Right ventricle myocardium inferior (tissue), 1 donor: ENCODE measurements at places on chromosomes 2 and 18. TPM values are rescaled to one million over a fixed set of nuclear protein-coding genes. Genes with fewer than 3 reads are reported as not detected.

Gene RAPGEF4
- 9.0 TPM for total RNA-seq

Gene SIGLEC15
- not detected for total RNA-seq

Gene UGT1A5
- total RNA-seq, result not detected

Gene CNRIP1
- total RNA-seq, result 12.5 TPM

Gene CRYGC
- not detected for total RNA-seq

- DNase-seq, result no peak
Measured at GRCh38 chr2:8855010-8855409, 17.6 kb upstream of the KIDINS220 start.

- no peak for DNase-seq
Measured at GRCh38 chr2:9146646-9147045, 60.0 kb upstream of the ASAP2 start.

- no peak for DNase-seq
Measured at GRCh38 chr2:193774166-193774565, 1579.4 kb upstream of the TMEFF2 start.

DNA sequence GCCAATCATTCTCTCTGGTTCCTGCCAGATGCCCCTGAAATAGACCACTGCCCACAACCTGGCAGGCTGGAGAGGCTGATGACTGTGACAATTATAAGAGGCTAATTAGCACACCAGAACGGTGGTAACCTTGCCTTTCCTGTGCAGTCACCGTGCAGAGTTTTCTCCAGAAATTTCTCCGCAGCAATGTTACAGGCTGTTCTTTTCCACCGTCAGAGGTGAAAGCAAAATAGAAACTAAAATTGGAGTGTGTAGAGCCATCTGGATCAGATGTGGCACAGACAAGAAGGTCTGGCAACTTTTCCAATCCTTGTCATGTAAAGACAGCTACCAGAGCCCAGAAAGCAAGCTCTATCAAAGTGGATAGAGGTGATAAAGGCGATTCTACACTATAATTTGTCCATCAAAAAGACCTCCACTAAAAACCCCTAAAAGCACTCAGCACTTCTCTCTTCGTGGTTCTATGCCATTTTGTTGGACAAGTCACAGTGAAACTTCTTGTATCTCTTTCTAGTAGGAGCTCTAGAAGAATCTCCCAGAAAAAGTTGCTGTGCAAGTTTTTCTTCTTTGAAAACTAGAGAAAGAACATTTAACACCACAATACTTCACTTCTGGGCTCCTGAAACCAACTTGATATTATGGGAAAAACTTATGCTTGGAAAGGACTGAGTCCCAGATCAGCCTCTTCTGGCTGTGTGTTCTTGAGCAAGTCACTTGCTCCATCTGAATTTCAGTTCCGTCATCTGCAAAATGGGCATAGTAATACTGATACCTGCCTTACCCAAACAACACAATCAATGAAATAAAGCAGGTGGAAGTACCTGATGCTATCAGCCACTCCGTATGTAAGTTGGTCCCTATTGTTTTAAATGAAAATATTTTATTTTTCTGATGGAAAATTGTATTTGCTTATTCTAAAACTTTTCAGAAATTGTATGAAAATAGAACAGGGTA, 295.6 kb upstream of the DLGAP1 start:
- no peak for DNase-seq

DNA sequence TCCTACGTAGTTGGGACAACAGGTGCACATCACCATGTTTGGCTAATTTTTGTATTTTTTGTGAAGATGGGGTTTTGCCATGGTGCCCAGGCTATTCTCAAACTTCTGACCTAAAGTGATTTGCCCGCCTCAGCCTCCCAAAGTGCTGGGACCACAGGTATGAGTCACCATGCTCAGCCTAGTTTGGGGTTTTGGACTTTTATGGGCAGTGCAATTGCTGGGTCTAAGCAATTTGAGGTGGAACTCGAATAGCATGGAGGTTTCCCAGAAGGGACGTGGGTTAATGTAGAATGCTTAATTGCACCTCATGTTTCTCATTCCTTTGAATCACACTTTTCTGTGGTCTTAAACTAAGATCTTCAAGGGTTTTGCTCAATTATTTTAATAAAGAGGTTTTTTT, 102.3 kb upstream of the EPHA4 start:
- no peak for DNase-seq

GRCh38 chr2:72236445-72237067, 88.9 kb upstream of the CYP26B1 start:
- DNase-seq, result no peak

- DNase-seq, result no peak
Measured at GRCh38 chr2:221153226-221153625, 418.9 kb downstream of the EPHA4 start.

DNA sequence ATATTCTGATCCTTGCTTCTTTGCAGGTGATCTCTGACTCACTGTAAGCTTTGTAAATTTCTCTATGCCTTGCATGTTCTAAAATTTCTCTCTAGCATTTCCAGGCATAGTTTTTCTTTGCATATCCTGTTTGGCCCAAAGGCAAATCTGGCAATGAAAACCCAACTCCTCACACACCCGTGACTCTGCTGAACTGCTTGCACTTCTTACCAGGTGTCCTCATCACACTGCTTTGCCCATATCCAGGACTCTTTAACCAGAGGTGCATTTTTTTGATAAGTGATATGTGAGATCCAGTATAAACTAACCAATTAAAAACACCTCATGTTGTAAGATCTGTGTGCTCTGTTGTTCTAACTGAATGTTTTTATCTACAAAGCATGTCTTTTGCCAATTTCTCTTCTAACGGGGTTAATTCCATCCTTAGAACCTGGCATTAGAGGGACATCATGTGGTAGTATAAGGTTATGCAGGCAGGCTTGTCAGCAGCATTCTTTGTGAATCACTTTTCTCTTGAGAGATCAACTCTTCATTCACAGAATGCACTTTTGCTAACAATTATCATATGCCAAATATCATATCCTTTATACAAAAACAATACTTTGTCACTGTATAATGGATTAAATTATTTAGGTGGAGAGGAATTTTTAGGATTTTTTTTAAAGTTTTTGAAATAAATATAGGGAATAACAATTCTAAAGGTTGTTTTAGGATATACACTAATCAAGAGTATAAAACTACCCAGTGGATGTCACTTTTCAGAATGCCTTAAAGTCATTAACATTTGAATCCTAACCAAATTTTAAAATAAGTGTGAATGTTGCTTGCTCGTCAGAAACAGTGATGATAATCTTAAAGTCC, 20.8 kb upstream of the TMX3 start:
- no peak for DNase-seq

DNA sequence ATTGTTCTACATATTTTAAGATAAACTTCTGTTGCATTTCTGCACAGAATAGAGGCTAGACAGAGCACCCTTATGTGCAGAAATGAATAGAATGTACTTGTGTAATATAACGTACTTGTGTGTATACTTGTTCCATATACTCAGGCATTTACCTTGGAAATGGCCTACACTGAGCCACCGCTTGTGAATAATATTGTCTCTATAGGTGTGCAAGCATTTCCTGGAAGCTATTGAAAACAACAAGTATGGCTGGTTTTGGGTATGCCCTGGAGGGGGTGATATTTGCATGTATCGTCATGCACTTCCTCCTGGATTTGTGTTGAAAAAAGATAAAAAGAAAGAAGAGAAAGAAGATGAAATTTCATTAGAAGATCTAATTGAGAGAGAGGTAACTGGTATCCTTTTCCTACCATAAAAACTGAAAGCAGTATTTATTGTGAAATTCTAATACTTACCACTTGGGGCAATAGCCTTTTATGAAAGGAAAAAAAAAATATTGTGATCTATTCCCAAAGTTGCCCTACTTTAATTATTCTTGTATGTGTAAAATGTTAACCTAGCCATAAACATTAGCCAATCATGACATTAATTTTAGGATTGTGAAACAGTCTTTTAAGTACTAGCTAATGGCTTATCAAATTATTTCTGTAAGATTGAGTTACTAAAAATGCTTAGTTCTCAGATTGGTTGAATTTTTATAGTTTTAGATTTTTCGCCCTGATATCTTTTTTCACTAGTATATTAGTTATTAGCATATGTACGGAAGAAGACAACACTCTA, 18.0 kb downstream of the ZC3H15 start:
- DNase-seq, result no peak

DNA sequence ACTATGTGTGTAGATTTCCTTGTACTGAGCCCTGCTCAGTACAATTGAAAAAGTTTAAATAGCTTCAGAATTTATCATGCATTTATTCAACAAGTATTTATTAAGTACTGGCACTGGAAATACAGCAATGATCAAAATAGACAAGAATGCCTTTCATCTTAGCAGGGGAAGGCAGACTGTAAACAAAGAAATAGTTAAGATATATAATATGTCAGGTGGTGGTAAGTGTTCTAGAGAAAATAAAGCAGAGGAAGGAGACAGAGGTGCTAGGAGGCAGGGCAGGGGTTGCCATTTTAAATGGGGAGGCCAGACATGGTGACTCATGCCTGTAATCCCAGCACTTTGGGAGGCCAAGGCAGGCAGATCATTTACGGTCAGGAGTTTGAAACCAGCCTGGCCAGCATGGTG, 13.6 kb upstream of the LIPG start:
- DNase-seq, result no peak

GRCh38 chr2:28419003-28419402, 26.3 kb downstream of the FOSL2 start:
- no peak for DNase-seq

- peak; percentile 59 for DNase-seq
Measured at GRCh38 chr2:127096718-127097470, 10.1 kb downstream of the BIN1 start.
